ENCODE measurements at places on chromosomes 2 and 18. TPM values are rescaled to one million over a fixed set of nuclear protein-coding genes. Genes with fewer than 3 reads are reported as not detected.

DNA sequence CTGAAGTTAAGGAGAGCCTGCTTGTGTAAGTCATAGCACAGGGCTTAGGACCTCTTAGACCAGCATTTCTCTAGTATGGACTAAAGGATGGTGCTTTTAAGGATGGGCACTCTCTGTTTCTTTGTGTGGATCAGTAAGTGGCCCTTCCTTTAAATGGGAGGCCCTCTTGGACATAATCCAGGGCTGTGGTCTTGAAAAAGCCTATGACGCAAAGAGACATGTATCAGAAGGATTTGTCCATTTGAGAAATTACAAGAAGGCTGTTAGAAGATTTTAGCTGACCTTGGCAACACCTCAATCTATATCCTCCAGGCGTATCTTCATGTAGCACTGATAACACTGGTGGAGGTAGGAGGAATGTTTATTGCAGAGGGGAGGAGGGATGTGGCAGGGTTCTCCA is 79.2 kb downstream of the PRPF40A start:
- no peak for DNase-seq

GRCh38 chr2:224175538-224175937 is 136.5 kb upstream of the SERPINE2 start:
- DNase-seq = no peak

DNA sequence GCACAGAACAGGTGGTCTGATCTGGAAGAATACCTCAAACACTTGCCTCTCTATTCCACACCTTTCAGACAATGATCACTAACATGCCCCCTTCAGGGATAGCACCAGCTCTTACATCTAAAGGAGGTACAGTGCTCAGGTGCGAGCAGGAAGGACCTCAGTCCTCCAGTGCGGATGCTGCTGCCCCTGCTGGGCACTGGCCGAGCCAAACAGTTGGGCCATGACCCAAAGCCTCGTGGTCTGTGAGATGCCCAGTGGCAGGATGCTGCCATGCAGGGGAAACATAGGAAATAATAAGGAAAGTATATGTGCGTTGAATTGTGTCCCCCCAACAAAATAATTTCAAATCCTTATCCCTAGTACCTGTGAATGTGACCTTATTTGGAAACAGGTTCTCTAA is 243.7 kb downstream of the NDUFA10 start:
- DNase-seq = no peak

DNA sequence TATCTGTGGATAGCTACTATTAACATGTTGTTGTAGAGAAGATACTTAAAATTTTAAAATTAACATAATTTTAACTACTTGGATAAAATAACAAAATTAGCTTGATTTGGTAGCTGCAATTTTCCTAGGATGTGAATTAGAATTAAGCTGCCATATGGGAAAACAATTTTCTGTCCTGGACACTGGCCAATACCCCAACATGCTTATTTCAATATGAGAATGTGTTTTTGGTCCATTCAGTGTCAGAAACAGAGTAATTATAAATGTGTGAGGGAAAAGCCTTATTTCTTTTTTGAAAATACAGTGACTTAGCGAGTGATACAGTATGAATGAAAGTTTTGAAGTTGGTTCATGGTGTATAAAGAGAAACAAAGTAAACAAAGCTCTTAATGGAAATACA is 948.3 kb upstream of the GYPC start:
- no peak for DNase-seq

DNA sequence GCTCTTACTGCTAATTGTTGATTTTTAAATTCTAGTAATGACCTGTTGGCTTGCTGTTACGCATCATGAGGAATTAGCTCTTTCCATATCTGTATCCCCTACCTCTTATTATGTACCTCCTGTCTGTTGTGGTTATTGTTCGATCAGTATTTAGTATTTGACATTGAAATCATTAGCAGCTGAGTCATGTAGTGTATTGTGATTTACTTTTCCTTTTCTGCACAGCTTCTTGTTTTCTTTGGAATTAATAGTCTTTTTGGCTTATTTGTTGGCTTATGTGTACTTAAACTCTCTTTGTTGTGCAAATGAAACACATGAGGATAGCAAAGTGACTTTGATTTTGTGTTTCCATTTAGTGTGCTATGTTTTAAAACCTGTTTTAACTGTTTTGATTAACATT is 4.3 kb downstream of the EPB41L5 start:
- DNase-seq = no peak

Gene GALR1
- not detected for total RNA-seq

- DNase-seq = no peak
These were observed 278.3 kb downstream of the TNS1 start for GRCh38 chr2:217724471-217724870.

Gene DNAJC5G
- total RNA-seq = not detected

- no peak for DNase-seq
These were observed 592.7 kb upstream of the VRK2 start for GRCh38 chr2:57453945-57454344.

Gene MEIS1
- not detected for total RNA-seq

GRCh38 chr2:9815844-9816279 is 27.4 kb upstream of the TAF1B start:
- DNase-seq = no peak

DNA sequence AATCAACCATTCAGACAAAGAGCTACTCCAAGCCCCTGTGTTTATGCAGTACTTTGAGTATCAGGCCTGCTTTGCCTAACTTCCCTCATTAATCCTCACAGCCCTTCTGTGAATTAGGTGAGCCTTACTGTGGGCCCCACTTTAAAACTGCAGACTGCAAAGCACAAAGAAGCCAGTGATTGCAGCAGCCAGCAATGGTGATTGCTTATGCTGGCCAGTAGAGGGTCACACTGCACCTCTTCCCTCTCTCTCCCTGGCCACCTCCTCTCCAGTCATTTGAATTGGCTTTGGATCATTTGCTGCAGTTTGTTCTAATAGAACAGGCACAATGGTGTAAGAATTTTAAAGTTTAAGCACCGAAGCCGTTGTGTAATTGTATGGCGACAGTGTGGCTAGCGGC is 229.9 kb downstream of the AGPS start:
- DNase-seq = no peak

GRCh38 chr2:126899616-126900185 is 1.0 kb downstream of the TEX51 start:
- DNase-seq = no peak

- DNase-seq = no peak
These were observed 290.3 kb downstream of the CELF4 start for GRCh38 chr18:37275237-37275741.

DNA sequence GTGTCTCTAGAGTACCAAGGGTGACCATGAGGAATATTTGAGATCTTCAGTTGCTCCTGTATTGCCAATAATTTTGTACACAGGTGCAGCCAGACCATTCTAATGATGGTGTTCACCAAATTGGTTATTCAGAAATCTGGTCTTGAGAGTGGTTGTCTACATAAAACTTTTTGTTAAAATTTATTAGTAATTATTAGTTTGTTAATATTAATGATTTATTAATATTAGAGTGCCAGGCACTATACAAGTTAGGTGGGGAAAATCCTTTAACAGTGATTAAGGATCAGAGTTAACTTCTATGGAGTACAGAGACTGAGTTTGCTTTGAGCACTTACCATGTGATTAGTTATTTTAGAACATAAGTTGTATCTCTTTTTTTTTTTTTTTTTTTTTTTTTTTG is 9.0 kb downstream of the EIF5B start:
- DNase-seq = no peak

Gene SFXN5
- 17.1 TPM for total RNA-seq

DNA sequence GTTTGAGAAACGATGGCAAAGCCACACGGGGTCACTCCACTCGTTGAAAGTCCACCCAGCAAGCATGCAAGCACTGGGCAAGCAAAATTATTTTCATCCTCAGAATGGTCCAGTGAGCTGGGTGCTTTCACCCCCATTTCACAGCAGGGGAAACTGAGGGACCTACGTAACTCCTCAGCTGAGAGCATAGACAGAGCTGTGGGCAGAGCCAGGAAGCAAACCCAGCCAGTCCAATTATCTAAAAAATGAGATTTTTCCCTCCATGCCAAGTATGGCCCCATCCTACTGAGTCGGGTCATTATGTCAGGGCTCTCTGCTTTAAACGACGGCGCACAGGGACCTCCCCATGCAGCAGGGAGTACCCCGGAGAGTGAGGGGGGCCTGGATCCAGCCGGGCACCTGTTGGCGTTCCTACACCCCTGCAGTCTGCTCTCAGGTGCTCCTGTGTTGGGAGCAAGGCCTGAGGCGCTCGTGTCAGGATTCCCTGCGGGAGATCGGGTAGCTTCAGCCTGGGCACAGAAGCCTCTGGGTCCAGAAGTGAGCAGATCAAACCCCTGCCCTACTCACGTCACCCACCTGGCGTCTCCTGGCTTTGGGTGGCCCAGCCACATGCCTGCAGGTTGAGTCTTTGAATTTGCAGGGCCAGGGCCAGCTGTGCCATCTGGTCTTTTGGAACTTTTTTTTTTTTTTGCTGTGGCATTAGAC is 17.3 kb downstream of the TWIST2 start:
- DNase-seq = no peak

- DNase-seq = no peak
These were observed 275.6 kb upstream of the ID2 start for GRCh38 chr2:8406271-8406670.

DNA sequence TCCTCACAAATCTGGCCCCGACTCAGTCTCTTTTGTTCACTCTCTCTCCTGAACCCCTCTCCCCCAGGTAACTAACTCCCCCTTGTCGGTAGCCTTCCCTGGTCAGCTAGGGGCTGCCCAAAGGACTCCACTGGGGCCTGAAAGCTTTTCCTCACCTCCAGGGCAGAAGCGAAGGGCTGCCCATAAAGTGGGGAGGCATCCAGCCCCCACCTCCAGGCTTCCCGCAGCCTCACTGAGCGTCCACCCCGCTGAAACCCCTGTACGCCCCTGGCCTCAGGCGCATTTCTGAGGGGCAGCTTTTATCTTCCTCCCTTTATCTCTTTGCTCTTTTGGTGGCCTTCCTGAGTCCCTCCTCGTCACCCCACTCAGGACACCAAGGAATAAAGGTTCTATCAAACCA is 249.3 kb downstream of the CYP26B1 start:
- no peak for DNase-seq

Gene SIGLEC15
- not detected for total RNA-seq

Gene PLGLB1
- 21.0 TPM for total RNA-seq

GRCh38 chr2:55009277-55010060 is 40.8 kb downstream of the RTN4 start:
- no peak for DNase-seq

Gene KCNS3
- total RNA-seq = not detected

Gene REG3G
- not detected for total RNA-seq

DNA sequence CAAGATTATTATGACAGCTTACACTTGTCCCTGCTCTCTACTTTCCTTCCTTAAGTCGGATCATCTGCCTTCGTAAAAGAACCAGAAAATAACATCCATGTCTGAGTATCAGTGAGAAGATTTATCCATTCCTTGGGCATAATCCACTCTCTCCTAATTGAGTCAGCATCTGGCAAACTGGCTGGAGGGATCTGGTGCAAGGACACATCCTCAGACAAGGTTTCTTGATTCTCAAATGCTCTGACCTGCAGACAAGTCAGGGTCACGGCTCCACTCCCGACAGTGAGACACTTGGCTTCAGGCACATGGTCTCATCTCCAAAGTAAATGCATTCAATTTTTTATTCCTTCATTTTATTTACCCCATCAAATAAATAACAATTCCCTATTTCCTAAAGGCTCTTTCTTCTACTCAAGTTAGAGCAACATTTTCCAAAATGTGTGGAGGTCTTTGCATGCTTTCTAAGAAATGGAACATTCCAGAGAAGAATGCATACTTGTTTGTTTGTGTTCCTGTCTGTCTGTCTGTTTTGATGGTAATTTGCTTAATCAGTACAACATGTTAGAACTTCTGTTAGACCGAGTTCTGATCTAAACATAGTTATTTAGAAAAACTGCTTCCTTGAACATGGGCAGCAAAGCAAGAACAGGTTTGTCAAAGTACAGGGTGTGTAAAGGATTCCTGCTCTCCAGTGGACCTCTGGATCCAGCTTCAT is 246.9 kb downstream of the IRS1 start:
- DNase-seq = no peak

Gene PHLPP1
- total RNA-seq = 9.4 TPM

GRCh38 chr2:233031556-233032500 is 644 bp upstream of the NEU2 start:
- DNase-seq = no peak

GRCh38 chr2:122209377-122209776 is 453.9 kb downstream of the TSN start:
- no peak for DNase-seq

GRCh38 chr18:49009661-49010060 is 58.9 kb upstream of the SMAD7 start:
- no peak for DNase-seq

DNA sequence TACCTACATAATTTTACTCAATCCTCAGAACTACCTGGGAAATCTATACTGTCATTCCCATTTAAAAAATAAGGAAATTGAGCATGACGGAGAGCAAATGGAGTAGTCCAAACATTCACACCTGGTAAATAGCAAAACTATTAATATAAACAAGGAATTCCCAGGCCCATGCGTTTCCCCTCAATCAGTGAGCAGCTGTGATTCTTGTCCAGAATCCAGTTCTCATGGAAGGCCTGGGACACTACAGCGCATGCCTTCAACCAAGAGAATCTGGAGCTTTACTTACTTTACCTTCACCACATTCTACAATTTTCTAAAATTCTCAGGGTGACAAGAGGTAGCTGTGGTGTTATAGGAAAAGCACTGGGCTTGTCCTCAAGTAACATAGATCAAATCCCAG is 259.0 kb downstream of the LRATD1 start:
- DNase-seq = no peak

DNA sequence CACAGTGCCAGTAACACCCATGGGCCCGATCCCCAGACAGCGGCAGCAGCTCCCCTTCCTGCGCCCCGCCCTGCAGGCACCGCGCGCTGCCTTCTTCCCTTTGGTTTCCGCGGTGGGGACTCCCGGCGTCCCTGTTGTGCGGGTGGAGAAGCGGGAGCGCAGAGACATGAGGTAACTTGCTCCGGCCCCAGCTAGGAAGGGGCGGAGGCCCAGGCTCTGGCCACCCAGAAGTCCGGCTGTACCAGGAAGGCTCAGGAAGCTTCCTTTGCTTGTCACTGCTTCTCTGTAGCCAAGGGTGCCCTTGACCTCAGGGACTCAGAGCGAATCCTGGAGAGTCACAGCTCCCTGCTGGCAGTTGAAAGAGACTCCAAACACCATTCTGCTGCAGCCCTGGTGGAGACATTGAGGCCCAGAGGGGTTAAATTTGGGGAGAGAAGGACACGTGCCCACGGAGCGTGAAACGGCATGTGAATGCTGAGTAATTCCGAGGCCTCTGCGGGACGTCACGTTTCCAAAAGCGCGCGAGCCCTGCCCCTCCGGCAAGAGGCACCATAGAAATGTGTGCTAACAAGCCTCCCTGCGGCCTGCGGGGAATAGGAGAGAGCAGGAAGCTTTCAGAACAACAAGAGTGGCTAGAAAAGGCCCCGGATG is 6.7 kb upstream of the ADCY3 start:
- DNase-seq = no peak

Gene RALBP1
- total RNA-seq = 53.8 TPM

Gene ACTG2
- total RNA-seq = not detected

GRCh38 chr2:233795735-233796171 is 17.6 kb downstream of the MROH2A start:
- DNase-seq = no peak

Gene SEPTIN2
- 303 TPM for total RNA-seq

- no peak for DNase-seq
These were observed 367 bp downstream of the TGFA start for GRCh38 chr2:70553334-70553583.

Gene CELF4
- not detected for total RNA-seq

Gene ZCCHC2
- total RNA-seq = 55.8 TPM

All from naive thymus-derived CD8-positive, alpha-beta T cell (primary cell).